ENCODE measurements at places on chromosomes 16 and 17.

DNA sequence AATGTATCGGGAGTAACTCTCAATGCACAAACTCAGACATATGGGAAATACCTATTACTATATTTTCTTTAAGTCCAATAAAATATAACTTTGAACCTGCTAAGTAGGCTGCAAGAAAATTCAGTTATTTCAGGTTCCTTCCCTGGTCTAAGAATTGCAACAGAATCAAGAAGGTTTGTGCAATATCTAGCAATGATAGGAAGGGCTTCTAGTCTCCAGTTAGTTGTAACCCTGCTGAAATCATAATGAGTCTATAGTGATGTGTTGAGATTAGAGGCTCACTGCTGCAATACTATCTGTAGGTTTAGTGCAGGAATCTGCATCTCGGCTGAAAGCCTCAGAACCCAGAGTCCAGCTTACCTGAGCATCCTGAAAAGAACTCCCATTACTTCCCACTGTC, 110.5 kb downstream of the PMP22 start:
- DNase-seq = peak; percentile 30

GRCh38 chr16:189604-190186, 9.4 kb downstream of the HBQ1 start:
- DNase-seq = no peak

GRCh38 chr16:22813948-22814710, at the start of gene HS3ST2:
HS3ST2 (plus strand) TSS chr16:22814162; CDS start chr16:22814611, 449 bp downstream.
- peak; percentile 54 for DNase-seq

DNA sequence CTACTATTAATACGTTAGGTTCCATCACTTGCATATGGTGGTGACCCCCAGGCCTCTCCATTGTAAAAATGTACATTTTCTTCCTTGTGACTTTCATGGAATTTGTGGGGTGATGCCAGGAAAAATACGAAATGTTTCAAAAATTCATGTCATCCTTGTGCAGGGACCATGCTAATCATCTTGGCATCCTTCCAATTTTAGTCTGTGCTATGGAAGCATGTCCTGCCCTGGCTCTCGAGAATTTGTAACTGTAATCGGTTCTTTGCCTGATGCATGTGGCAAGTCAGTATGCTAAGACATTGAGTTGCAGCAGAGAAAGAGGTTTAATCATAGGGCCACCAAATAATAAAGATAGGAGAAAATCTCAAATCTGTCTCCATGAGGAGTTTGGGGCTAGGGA, 14.3 kb upstream of the GINS3 start:
- no peak for DNase-seq

- DNase-seq = no peak
Measured at GRCh38 chr17:1460233-1460632, 4.2 kb upstream of the CRK start.

DNA sequence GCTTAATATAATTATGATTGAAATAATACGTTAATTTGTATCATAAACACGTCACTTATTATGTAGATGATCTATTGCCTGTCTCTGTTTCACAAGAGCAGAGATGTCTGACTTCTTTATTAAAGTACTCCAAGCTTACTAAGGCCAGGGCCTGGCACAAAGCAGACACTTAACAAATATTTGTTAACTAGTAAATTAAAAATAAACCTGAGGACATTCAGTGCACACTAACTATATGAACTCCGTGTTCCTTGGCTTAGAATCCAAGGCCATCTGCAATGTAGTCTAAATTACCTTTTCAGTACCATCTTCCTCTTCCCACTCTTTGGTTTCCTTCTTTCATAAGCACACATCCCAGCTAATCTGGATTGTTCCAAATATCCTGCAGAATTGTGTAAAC, 210.8 kb upstream of the SOX9 start:
- no peak for DNase-seq

DNA sequence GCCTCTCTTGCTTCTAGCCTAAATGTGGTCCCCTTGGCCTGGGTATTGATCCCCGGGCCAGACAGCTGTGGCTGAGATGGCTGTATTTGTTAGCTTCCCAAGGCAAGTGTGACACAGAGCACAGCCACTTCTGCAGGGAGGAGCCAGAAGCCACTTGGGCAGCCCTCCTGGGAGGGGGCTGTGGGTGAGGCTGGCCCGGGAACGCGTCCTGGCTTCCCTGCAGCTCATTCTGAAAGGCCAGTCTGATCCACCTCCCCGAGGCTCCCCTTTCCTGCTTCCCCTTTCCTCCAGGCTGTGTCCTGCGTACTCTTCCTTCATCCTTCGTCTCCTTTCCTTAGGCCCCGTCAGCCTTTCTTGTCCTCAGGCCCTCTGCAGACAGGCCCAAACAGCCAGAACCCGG, 8.0 kb downstream of the SERPINF2 start:
- no peak for DNase-seq

DNA sequence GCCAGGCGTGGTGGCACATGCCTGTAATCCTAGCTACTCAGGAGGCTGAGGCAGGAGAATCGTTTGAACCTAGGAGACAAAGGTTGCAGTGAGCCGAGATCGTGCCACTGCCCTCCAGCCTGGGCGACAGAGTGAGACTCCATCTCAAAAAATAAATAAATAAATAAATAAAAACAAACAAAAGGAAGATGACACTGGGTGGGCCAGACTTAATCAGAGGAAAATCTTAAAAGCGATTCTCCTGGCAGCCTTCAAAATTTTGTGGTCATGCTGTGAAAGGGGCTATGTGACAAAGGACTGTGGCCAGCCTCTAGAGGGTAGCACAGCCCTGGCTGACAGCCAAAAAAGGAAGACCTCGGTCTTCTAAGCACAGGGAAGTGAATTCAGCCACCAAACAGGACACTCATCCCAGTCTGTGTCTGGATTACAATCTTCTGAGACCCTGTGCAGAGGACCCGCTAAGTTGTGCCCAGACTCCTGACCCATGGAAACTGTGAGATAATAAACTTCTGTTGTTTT, 391.1 kb downstream of the CNTNAP4 start:
- DNase-seq = peak; percentile 33

DNA sequence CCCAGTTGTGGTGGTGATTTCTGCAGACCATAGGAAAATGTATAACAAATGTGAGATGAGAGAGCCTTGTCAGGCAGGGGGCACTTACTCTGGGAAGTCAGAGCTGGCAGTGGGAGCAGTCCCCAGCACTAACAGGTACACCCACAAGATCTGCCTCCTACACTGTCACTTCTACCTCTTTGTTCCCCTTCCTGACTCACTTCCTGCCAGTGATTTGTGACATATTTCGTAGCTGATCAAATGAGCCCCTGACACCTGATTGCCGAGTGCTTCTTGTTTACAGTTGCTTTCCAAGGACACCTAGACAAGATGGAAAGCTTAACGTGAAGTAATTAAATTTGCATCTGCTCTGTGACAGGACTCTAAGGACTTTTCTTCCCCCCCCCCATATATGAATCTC, 40.5 kb downstream of the FTO start:
- no peak for DNase-seq

DNA sequence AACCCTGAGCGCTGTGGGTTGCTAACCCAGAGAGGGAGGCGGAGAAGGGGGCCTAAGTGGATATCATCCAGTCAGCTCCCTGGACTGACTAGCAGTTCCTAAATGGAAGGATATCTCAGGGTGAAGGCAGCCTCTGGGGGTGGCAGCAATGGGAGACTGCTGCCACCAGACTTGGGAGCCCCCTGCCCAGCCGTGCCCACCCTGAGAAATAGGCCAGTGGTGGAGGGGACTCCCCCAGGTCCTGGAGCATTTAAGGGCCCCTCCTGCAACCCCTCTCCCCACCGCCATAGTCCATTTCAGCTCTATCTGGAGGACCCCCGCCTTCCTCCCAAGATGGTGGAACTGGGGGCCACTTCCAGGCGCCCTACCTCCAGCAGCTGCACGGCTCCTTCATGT, 8.4 kb downstream of the TSPOAP1 start:
- no peak for DNase-seq

- DNase-seq = no peak
Measured at GRCh38 chr16:51592001-51592501, 441.0 kb upstream of the SALL1 start.

GRCh38 chr17:45828171-45828570, 16.5 kb upstream of the SPPL2C start:
- peak; percentile 14 for DNase-seq

- no peak for DNase-seq
Measured at GRCh38 chr17:72104164-72104862, 16.5 kb upstream of the SOX9 start.

- DNase-seq = no peak
Measured at GRCh38 chr16:54976651-54977200, 46.1 kb downstream of the IRX5 start.

GRCh38 chr17:10058921-10059683, 139.3 kb downstream of the GAS7 start:
- no peak for DNase-seq

- DNase-seq = no peak
Measured at GRCh38 chr17:35773129-35773528, 12.4 kb downstream of the C17orf50 start.

DNA sequence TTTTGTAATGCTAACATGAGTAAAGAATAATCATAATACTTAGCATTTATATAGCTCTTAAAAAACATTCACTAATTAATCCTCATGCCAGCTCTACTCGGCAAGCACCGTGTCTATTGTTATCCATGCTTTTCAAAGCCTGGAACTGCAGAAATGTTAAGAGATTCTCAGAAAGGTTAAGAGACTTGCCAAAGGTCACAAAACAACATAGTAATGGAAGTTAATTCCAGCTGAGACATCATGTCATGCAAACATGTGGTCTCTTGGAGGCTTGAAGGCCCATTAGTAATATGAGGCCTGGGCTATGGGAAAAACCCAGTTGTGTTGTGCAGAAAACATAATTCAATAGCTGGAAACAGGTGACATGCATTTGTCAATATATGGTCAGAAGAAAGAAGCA, 389.9 kb upstream of the GOT2 start:
- DNase-seq = no peak

- DNase-seq = no peak
Measured at GRCh38 chr16:52089476-52089875, 457.5 kb downstream of the TOX3 start.

DNA sequence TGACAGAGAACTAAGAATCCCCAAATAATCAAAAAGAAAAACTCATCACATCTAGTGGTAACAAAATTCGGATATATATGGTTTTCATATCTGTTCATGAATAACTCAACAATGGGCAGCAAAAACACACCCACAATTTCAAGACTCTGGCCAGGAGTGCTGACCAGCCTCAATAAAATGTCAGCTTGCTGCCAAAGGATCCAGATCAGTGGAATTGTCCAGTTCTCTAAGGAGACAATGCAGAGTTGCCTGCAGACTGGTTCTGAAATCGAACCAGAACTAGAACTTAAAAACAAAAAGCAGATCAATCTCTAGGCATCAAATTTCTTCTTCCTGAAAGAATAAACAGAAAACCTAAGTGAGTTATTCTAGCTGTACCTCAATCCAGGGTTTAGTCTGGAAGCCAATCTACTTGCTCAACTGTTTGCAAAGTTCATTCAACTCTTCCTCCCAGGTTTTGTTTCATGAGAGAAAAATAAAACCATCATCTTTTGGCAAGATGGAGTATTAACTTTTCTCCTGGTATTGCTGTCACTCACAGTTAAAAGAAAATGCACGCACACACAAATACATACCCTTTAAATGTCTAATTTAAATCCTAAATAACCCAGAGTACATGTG, 61.0 kb downstream of the CFDP1 start:
- no peak for DNase-seq

GRCh38 chr17:42183741-42184711, 1.2 kb downstream of the HCRT start:
- peak; percentile 92 for DNase-seq

DNA sequence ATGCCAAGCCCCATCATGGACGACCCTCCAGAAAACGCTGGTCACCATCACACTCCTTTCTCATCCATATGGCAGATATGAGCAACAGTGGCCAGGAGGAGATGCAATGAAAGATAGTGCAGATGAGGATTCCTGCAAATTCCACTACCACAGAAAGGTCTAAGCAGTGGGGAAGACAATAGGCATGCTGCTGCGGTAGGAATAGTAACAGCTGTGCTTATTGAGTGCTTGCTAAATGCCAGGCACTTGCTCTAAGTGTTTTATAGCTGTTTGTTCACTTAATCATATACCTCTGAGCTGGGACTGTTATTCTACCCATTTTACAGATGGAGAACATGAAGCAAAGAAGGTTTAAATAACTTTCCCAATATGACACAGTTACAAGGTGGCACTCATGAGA, 46.6 kb upstream of the AKAP1 start:
- no peak for DNase-seq

- DNase-seq = peak; percentile 93
Measured at GRCh38 chr17:63961355-63962212, 11.1 kb downstream of the SCN4A start.

- DNase-seq = peak; percentile 87
Measured at GRCh38 chr16:2842340-2843000, 12.4 kb downstream of the ZG16B start.

GRCh38 chr16:67019171-67019570, 9.8 kb upstream of the CBFB start:
- DNase-seq = no peak

GRCh38 chr17:78735832-78736525, 46.1 kb downstream of the CYTH1 start:
- DNase-seq = peak; percentile 47

DNA sequence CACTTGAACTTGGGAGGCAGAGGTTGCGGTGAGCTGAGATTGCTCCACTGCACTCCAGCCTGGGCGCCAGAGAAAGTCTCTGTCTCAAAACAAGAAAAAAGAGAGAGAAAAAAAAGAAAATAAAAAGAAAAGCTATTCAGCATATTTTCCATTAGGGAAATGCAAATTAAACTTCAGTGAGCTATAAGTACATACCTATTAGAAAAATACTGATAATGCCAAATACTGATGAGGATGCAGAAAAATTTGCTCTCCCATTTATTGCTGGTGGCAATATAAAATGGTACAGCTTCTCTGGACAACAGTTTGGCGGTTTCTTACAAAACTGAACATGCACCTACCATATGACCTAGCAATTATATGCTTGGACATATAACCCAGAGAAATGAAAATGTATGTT, 9.8 kb downstream of the KRT10 start:
- DNase-seq = no peak

DNA sequence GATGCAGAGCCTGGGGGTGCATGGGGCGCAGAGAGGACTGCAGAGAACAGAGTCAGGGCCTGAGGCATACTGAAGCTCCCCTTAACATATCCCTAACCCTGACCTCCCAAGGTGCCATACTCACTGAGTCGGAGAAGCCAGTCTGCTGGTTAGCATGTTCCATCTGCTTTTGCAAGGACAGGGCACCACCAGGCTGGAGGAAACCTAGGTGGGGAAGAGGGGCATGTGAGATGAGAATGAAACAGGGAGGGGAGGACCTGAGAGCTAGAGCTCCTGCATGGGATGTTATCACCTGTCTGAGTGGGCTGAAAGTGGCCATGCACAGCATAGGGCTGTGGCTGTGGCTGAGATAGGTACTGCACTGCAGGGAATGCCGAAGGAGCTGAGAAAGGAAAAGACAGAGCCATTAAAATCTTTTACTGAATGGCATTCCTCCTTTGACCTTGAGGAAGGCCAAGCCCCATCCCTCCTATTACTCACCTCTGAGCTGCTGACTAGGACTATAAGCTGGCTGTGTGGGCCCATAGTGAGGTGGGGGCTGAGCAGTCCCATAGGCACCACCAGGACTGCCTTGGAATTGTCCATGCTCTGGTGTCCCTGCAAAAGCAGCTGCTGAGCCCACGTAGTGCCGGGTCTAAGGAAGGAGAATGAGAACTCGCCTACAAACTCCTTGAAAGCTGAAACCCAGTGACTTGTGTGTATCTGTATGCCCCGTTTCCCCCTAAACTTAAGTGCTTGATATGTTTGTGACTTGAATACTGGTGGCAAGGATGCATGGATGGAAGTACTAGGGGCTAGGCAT, 1.9 kb downstream of the GPS2 start:
- DNase-seq = peak; percentile 60
